ENCODE measurements at places on chromosomes 4 and X. TPM values are rescaled to one million over a fixed set of nuclear protein-coding genes. Genes with fewer than 3 reads are reported as not detected.
A peak's percentile ranks its signal among the peaks of the same experiment; 100 is the strongest.

DNA sequence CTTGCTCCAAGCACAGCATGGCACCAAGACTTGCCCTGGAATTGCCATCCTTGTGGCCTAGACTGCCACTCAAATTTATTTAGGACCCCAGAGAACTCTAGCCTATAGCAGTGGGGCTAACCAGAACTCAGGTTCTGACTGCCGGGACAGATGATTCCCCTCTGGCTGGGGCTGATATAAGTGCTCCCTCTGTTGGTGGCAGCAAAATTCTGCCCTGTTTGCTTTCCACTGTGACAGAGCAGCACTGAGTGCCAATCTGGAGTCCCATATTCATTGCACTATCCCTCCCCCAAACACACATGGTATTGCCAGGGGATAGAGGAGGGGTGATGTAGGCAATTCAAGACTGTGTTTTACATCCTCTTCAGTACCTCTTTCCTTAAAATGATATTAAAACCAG, 1081.9 kb downstream of the FAT4 start:
- DNase-seq, result no peak

Gene SMARCA1
- 26.4 TPM for total RNA-seq

DNA sequence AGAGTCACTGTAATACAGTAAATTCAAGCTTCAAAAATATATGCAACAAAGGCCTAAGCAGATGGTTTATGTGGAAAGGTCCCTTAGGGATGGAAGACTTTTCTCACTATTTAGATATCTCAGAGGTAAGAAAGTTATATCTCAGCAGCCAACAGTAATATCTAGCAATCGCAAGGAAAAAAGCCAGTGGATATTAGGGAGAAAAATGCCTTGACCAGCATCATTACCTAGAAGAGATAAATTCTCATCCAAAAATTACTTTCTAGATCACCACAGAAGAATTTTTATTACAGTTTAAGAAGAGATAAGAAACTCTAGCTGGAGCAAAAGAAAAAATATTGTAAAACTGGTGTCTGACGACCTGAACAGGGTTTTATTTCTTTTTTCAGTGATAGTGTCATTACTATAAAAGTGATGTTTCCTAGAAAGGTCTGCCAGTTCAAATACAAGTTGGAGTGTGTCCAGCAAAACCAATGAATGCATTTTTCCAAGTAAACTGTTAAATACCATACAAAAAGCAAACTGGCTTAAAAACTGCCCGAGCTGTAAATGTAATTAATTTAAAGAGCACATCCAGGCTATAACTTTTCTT, 100.0 kb downstream of the ATP11C start:
- no peak for DNase-seq

- DNase-seq, result no peak
Observed at GRCh38 chr4:6178757-6179156, 21.6 kb downstream of the JAKMIP1 start.

Gene RASSF6
- total RNA-seq, result 0.46 TPM

DNA sequence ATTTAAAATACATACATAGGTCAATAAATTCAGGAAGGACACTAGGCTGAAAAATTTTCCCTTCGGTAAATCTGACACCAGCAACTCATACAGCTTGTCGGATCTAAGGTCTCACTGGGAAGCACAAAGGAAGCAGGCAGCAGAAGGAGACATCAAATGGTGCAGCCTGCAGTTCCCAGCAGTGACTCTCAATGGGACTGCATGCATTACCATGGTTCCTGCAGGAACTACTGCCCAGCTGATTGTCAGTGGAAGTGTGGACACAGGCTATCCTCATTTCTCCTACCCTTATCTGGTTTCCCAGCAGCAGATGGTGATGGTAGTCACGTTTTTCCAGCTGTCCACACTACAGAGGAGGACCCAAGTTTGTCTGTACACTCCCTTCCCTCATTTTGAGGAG, 113.3 kb downstream of the PPP1R2C start:
- no peak for DNase-seq

- no peak for DNase-seq
Observed at GRCh38 chr4:154367659-154368058, 123.9 kb downstream of the DCHS2 start.

DNA sequence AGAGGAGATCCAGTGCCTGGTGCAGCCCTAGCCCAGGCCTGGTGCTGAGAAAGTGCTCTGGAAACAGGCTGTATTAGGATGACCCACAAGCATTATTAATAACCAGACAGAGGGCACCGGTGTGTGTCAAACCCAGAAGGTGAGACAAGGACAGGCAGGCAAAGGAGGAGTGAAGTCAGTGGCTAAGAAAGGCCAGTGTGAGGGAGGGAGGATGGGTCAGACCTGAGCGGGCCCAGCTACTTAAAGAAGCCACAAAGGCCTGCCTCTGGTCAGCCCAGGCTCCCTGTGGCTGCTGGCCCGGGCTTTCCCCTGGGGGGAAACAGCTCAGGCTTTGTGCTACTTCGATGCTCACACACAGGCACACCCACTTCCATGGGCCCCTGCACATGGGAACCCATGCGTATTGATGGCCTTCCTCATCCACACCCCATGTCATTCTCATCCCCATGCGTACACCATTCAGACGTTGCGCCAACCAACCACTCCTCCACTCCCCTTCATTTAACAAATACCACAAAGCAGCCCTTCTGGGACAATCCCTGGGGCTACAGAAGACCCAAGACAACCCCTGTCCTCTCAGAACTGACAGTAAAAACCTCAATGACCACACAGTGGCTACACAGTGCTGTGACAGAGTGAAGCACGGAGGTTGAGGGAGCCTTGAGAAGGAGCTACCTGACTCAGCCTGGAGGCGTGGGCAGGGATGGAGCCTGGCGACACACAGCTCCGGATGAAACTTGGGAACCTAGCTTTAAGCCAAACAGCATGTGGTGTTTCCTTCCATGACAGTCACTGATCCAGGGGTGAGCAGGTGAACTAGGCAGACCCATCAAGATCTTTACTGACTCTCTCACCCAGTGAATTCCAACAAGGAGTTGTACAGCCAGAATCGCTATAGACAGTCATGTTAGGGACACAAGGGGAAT, 24.9 kb upstream of the MTM1 start:
- no peak for DNase-seq

GRCh38 chr4:10243856-10244255, 127.3 kb upstream of the WDR1 start:
- no peak for DNase-seq

GRCh38 chr4:184294606-184295133, 77.0 kb upstream of the ENPP6 start:
- DNase-seq, result no peak

Gene ADAMTS3
- total RNA-seq, result 30.4 TPM

GRCh38 chr4:155353923-155354540, 22.7 kb downstream of the MAP9 start:
- peak; percentile 55 for DNase-seq
